Adipose tissue (tissue), 3 donors: ENCODE measurements at places on chromosomes 12 and 14. TPM values are rescaled to one million over a fixed set of nuclear protein-coding genes. Genes with fewer than 3 reads are reported as not detected.

The GPX2 gene
- 24.8 TPM for polyA plus RNA-seq

The LHX5 gene
- not detected for polyA plus RNA-seq

The FOXG1 gene
- polyA plus RNA-seq, result not detected

The DTX1 gene
- polyA plus RNA-seq, result 109 TPM

The PABPN1 gene
- polyA plus RNA-seq, result 50.4 TPM

The PCED1B gene
- 2.7 TPM for polyA plus RNA-seq

The VRTN gene
- not detected for polyA plus RNA-seq

The FOXA1 gene
- 0.13 TPM for polyA plus RNA-seq

The STAT6 gene
- polyA plus RNA-seq, result 57.2 TPM

The AP5M1 gene
- polyA plus RNA-seq, result 6.0 TPM

The COX8C gene
- not detected for polyA plus RNA-seq

The RERGL gene
- 0.94 TPM for polyA plus RNA-seq

The KRT8 gene
- polyA plus RNA-seq, result 182 TPM

The TPH2 gene
- not detected for polyA plus RNA-seq

The C12orf54 gene
- polyA plus RNA-seq, result not detected

The RAD51AP1 gene
- 1.1 TPM for polyA plus RNA-seq

The SMOC1 gene
- 7.8 TPM for polyA plus RNA-seq

The DLST gene
- polyA plus RNA-seq, result 42.7 TPM

The FBRSL1 gene
- 20.5 TPM for polyA plus RNA-seq

The TPPP2 gene
- polyA plus RNA-seq, result not detected

The CEBPE gene
- not detected for polyA plus RNA-seq

The ANO4 gene
- 0.16 TPM for polyA plus RNA-seq
